T-cell (primary cell): ENCODE measurements at places on chromosomes 1 and 21. TPM values are rescaled to one million over a fixed set of nuclear protein-coding genes. Genes with fewer than 3 reads are reported as not detected.

DNA sequence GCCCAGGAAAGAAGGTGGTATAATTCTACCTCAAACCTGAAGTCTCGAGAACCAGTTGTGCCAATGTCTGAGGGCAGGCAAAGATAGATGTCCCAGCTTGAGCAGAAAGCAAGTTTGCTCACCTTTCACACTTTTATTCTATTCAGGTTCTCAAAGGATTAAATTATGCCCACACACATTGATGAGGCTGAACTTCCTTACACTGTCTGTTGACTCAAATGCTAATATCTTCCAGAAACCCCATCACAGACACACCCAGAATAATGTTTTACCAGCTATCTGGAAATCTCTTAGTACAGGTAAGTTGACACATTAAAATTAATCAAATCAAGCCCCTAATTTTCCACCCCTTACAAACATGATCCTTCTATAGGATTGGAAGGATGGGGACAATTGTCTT is 605.7 kb downstream of the NUF2 start:
- DNase-seq = no peak

DNA sequence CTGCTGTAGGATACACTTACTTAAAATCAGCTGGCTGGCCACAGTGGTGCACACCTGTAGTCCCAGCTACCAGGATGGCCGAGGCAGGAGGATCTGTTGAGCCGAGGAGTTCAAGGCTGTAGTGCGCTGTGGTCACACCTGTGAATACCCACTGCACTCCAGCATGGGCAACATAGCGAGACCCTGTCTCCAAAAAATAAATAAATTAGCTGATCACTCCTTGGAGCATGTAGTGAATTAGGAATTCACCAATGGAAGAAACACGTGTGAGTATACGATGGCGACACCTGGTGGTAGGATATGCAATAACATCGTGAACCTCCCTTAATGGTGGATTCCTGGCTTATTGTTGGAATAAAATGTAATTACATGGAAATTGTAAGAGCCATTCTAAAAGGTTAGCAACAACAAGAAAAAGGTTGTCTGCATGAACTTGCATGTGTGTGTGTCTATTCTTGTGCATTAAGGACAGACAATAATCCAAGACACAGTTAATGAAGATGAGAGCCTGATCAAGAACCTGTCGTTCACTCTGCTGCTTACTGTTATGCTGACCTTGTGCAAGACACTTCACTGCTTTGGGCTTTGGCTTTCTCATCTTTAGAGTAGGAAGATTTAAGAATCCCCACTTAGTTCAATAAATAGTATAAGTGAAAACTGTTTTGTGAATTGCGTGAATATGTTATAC is 38.6 kb upstream of the COX20 start:
- DNase-seq = peak; percentile 47

DNA sequence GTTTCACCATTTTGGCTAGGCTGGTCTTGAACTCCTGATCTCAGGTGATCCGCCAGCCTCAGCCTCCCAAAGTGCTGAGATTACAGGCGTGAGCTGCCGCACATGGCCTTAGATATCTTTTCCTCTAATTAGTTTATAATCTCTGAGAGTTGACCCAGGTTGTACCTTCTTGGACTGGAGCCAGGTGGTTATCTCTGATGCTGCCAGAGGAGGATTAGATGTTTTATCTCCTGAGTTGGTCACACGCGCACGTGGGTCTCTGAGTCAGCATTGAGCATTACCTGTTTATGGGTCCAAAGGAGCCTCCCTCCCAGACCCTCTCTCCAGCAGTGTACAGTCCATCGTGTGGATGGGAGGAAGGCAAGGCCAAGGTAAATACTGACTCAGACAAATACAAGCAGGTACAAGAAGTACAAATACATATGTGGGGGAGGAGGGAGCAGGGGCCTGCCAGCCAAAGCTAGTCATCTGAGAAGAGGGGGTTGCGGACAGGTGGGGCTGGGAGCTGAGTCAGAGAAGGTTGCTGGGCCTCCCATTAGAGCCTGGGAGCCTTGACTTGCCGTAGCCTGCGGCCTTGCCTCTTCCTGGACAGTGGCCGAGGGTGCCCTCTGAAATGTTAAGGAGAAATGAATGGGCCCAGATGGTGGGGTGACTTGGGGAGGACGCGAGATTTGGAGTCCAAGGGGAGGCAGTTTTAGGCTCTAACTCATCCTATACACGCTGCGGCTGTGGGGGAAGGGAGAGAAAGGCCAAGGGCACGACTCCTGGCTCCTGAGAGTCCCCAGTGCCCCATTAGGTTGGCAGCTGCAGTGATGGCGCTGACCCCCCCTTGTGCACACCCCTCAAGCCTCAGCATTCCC is 13.1 kb downstream of the IL6R start:
- DNase-seq = no peak

The MIA3 gene
- 116 TPM for total RNA-seq

DNA sequence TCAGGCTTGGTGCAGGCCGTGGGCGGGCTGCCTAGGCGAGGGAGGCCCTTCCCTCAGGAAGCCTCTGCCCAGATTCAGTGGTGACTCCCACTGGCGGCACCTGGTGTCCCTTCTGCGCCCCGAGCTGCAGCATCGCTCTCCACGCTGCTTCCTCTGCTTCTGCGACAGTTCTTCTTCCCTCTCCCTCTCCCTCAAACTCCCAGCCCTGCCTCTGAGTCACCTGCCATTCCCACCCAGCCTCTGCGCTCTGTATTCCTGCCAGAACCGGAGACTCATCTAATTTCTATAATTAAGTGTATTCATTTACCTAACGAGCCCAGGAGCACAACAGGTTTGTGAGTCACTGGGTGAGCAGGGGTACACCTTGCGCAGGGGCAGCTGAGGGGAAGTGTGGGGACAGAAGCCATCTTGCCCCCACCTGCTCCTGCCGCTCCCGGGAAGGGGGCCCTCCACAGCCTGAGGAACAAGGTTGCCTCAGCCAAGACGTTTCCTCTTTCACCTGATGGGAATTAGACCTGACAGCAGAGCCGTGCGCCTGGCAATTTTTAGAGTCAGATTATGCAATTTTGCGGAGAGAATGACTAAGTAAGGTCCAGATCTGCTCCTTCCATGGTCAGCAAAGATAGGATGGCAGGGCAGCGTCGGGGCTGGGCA is 19.4 kb downstream of the KCNC4 start:
- DNase-seq = no peak

DNA sequence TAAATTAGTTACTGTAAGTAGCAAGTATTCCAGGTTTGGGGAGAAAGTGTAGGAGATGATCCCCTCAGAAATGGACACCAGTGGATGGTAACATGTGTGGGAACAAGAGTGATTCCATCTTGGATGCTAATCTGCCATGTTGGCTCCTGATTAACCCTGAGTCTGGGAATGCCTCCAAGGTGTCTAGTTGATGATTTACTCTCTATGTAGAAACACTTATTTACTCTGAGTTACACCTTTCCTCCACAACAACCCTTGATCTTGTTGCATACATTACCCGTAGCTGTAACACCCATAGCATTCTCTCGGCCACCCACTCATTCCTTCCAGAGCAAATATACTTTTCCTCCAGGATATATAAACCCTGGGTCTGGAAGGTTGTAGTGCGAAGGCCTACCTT is 315.9 kb upstream of the GREM2 start:
- DNase-seq = no peak

- no peak for DNase-seq
Measured at GRCh38 chr1:6263716-6264115, 2.8 kb upstream of the GPR153 start.

- no peak for DNase-seq
Measured at GRCh38 chr1:183318433-183318832, 99.7 kb downstream of the NMNAT2 start.

- no peak for DNase-seq
Measured at GRCh38 chr1:111576547-111576946, 43.0 kb upstream of the RAP1A start.

The AIRE gene
- 0.47 TPM for total RNA-seq

The CYP4Z1 gene
- not detected for total RNA-seq

The HMCN1 gene
- total RNA-seq = 0.16 TPM

DNA sequence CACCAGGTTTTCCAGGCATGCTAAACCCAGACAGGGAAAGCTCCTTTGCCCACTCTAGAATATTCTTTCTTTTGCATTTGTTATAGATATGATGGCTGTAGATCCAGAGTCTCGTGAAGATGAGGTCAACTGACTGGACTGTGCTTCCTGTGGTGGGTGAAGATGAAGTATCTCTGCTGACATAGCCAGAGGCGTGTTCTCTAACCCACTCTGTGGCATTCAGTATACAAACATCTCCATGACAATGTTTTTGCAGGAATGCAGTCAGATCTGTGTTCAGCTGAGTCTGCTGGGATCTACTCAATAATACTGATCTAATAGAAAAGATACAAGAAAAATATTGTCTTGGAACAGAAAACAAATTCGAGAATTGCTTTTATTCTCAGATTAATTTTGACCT is 11.3 kb downstream of the RWDD2B start:
- no peak for DNase-seq

DNA sequence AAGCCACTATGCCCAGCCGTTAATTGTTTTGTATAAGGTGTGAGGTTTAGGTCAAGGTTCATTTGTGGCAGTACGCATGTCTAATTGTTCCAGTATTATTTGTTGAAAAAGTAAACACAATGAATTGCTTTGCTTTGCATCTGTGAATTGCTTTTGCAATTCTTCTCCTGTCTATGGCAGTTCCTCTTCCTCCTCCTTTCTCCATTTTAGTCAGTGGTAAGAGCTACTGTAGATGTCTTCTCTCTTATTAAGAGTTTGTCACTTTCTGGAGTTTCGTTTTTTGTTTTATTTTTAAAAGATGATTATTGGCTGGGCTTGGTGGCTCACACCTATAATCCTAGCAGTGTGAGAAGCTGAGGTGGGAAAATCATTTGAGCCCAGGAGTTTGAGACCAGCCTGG is 29.2 kb downstream of the C1orf185 start:
- DNase-seq = no peak

DNA sequence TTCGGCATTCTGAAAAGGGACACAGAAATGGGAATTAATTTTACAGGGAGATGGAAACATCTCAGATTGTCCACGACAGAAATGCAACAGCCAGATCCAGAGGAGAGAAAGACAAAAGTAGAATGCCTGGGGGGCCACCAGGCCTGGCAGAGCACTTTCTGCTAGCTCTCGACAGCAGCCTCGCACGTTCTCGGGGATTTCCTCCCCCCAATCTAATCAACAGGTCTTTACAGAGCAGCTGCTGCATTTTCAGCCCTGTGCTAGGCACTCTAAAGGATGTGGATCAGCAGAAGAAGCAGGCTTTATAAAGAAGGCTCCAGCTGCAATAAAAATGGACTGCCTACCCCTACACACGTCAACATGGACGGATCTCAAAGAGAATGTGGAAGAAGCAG is 10.6 kb downstream of the CSRP1 start:
- no peak for DNase-seq

The MYOG gene
- not detected for total RNA-seq

The TEX38 gene
- not detected for total RNA-seq

DNA sequence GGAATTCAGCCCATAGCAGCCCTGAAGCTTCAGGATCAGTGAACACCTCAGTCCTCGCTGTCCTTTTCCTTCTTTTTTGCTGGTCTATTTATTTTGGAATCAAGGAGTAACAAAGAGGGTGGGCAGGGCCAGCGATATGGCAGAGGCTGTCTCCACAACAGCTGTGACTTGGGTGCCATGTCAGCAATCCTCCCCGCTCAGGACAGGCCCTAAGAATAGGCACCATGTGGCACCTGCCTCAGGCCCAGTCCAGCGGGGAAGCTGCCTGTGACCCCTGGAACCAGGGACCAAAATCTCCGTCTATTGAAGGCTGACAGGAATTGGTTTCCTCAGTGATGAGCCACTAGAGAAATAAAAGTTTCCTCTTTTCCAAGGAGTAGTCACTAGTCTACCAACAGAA is 58.6 kb upstream of the TNR start:
- no peak for DNase-seq

DNA sequence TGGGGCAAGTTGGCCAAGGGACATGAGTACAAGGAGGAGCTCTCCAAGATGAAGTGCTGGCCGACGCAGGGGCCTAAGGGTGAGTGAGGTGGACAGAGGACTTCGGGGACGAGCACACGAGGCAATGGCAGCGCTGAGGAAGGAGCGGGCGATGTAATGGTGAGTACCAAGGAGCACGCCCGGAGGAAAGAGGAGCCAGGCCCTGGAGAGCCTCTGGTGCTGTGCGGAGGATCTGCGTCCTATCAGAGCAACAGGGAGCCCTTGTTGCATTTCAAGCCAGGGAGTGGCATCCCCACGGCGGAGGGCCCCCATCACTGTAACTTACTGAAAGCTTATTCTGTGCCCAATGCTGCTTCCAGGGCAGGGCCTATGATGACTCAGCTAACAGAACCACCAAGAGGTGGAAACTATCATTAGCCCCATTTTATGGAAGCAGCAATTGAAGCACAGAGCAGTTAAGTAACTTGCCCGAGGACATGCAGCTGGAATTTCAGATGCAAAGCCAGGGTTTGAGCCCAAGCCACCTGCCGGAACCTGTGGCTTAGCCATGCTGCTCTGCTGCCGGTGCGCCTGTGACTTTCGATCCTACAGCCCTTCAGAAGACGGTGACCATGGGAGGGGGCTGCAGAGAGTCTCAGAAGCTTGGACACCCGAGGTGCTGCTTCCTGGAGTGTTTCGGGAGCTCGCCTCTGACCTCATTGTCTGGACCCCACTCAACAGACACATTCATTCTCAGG is 17.6 kb upstream of the AJAP1 start:
- no peak for DNase-seq

The PTPRC gene
- total RNA-seq = 781 TPM

DNA sequence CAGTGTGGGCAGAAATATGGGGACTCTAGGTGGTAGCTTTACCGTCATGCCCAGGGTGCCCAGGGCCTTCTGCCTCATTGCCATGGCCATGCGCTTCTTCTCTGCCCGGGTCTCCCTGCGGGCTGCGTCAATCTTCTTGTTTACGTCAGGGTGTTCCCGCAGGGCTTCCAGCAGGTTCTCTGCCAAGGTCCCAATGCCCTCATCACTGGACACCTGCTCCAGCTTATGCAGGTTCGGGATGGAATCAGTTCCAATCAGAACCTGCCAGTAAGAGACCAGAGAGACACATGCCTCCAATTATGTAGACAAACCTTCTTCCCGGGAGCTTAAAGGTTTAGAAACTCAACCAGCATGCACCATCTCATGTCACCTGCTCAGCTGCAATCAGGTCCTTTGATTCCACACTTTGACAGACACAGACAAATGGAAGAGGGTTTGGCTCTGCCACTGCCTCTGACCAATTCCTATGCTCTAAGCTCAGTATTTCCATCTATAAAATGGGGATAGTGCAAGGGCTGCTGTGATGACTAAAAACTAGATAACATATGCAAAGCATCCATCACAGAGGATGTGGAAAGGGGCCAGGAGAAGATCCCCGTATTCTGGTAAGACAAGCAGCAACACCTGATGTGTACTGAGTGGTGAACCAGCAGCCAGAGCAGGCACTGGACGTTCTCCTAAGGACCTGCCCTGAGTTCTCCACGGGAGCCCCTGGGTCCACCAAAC is 121.2 kb downstream of the UBR4 start:
- DNase-seq = no peak

DNA sequence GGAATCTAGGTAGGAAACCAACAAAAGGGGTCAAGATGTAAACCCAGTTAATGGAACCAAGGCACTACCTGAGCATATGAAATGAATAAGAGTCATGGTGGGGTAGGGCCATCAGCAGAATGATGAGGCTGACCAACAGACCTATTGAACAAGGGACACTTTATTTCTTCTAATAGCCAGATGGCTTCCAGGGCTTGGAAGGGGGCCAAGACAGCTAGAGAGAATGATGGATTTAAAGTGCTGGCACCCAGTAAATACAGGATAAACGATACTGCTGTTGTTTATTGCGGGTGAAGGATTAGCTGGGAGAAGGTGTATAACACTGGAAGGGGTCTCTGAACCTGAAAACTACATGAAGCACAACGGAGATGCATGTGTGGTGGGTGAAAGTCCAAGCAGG is 15.6 kb downstream of the DDAH1 start:
- no peak for DNase-seq

The EXTL1 gene
- not detected for total RNA-seq

GRCh38 chr1:182367926-182368325 is 23.7 kb downstream of the GLUL start:
- no peak for DNase-seq
